HFFc6 (cell line): ENCODE measurements at places on chromosomes 7 and 10.

DNA sequence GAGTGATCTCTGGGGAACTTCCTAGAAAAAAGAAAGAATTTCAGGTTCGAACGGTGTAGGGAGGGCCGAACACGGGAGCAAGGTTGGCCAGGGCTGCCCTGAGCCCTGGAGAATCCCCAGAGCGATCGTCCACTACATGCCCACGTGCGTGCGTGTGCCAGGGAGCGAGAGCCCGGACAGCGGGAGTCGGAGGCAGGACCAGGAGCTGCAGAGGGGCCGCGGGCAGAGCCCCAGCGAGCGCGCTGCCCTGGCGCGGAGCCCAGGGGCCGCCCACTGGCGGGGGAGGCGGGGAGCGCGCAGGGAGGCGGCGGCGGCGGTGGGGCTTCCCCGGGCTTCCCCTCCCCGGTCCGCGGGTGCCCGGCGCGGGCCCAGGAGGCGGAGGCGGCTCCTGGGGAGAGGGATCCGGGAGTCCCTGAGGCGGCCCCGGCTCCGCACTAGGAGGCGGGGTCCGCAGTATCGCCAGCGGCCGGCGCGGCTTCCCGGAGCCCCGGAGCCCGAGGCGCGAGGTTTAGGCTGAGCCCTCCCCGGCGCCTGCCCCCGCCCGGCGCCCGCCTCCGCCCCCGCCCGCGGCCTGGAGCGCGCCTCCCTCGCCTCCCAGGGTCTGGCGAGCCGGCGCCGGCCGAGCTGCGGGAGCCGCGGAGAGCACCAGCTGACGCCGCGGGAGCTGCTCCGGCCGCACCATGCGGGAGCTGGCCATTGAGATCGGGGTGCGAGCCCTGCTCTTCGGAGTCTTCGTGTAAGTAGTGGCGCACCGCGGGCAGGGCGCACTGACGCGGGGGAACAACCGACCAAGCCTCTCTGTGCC, at the start of gene PLPP4:
Gene PLPP4, plus strand, starts transcription at position 602 of the 805 bp plus-strand sequence. Its CDS starts 79 bp downstream, at position 681.
- DNase-seq, result peak; percentile 16

DNA sequence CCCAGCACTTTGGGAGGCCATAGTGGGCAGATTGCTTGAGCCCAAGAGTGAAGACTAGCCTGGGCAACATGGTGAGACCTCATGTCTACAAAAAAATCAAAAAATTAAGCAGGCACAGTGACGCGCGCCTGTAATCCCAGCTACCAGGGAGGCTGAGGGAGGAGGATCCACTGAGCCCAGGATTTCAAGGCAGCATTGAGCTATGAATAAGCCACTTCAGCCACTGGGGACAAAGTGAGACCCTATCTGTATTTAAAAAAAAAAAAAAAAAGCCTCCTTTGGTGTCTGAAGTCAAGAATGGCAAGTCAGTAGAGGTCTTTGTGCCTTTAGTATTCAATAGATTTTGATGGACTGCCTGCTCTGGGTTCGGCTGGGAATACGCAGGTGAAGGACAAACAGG, 85.7 kb downstream of the RALA start:
- no peak for DNase-seq

GRCh38 chr10:17410907-17411306, 43.5 kb downstream of the ST8SIA6 start:
- DNase-seq, result no peak

GRCh38 chr7:105101864-105102263, 87.9 kb downstream of the KMT2E start:
- DNase-seq, result no peak

DNA sequence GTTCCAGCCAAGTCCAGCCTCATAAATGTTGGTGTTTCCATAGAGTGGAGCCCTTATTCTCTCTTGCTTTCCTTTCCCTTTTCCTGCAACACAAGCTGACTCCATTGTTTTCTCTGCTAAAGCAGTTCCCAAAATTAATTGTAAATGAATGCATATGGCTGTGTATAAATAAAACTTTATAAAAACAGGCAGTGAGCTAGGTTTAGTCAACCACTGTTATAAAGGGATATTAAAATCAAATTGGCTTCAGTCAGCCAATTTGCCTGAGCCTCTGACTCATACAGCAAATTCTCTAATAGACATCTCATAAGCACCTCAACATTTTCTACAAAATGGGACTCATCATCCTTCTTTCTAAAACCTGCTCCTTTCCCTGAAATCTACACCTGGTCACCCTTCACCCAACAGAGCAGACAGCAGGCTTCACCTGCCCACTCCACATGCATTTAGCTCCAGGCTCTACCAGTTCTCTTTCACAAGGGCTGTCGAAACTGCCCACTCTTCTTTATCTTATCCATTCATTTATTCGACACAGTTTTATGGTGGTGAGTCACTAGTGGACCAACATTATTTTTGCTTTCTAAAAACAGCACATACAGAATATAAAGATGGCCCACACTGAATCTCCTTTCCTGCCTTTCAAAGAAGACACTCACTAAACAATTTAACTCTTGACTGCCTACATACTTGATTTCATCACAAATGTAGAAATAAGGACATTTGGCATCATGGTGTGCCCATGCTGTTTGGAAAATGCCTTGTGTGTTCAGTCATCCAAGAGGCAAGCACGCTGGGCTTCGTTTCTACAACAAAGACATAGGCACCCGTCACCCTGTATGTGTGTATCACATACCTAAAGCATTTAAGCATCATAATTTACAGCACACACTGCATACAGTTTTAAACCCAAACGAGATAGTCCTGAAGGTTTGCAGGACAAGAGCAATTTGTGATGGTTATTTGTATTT, 74.6 kb upstream of the C7orf33 start:
- no peak for DNase-seq

GRCh38 chr7:151120896-151121295, 34.6 kb downstream of the AGAP3 start:
- no peak for DNase-seq

GRCh38 chr7:4282434-4283223, 399.5 kb upstream of the FOXK1 start:
- DNase-seq, result peak; percentile 1

DNA sequence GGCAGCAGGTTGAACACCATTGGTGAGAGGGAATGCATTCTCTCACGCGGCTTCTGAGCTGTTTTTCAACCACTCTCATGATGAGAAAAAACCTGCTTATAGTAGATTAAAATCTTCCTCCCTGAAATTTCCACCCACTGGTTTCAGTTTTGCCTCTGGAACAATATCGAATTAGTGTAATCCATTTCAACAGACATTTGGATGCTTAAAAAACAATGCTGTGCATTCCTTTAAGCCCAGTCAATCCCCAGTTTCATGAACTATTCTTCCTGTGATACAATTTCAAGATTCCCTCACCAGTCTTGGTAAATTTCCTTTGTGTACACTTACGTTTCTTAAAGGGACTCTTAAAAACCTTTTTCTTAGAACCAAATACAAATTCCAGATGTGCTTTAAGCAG, 89.6 kb downstream of the ITIH5 start:
- DNase-seq, result no peak

DNA sequence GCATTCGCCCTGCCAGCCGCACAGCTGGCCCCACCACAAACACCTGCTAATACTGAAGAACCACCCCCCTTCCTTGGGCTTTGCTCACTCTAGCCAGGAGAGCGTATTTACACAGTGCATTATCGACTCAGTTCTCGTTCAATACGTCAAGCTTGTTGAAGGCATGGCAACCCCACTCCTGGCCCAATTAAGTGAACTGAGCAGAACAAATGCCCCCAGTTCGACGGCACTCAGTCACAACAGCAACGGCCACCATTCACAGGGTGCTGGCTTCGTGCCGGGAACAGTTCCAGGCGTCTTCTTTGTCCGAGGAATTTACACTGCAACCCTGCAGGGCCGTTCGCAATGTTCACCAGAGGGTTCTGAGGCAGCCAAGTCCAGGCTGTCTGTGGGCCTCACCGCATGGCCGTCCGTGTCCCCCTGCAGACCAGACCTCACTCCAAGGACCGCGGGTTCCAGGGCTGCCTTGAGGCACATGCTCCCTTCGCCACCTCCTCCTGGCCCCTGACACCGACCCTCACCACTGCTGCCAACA, 175.3 kb downstream of the DIP2C start:
- DNase-seq, result no peak

- DNase-seq, result no peak
Measured at GRCh38 chr10:121484401-121484800, 113.8 kb downstream of the FGFR2 start.

DNA sequence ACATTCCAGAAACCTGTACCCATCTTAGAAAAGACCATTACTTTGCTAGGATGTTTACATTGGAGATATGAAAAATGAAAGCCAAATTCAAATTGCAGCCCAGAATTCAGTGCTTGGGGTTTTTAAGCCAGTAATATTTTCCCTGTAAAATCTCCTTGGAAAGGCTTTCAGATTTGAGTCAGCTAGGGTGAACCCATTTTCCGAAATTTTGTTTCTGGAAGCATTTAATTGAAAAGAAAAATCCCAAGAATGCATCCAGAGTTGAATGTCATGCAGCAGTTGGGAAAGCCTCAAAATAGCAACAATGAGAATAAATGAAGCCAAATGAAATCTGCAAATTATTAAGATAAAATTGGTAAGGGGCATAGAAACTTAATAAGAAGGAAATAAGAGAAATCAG, 106.4 kb downstream of the BMPER start:
- DNase-seq, result peak; percentile 35

- no peak for DNase-seq
Measured at GRCh38 chr10:18479502-18479901, 171.9 kb downstream of the NSUN6 start.

- peak; percentile 55 for DNase-seq
Measured at GRCh38 chr7:42244828-42245227, 7.8 kb upstream of the GLI3 start.

DNA sequence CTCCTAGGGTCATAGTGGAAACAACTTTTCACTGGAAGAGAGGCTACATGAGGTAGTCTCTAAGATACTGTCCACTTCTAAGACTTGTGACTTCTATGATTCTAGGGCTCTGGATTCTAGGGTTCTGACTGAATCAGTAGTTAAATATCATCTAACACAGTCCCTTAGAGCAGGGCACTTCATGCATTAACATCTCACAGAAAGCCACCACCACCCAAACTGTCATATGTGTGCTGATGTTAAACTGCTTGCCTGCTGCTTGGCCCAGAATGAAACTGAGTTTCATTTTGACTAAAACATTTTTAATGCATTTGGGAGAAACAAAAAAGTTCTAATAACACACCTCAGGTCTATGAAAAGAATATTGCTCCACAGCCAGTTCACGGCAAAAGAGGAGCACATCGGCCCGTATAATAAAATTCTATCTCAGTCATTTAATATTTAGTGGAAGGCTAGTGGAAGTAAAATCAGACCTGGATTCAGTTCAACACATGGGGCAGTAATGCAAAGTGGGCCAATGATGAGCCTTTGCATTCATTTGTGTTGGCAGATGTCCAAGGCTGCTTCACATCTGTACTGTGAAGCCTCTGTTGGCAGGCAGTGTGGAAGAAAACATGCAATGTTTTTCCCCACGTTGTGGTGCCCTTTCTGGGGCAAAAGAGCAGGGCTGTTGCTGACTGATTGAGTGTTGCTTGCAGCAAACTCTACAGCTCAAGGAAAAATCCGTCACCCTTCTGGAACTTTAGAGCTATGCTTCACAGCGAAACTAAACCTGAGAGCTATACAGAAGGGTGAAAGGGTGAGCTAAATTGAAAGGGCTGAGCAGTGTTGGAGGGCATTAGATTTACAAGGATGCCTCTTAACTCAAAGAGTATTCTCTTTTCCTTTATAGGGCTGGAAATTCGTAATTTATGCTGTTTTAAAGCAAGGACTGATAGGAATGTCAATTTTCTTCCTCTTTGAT, 33.5 kb upstream of the AUTS2 start:
- DNase-seq, result no peak

- DNase-seq, result no peak
Measured at GRCh38 chr7:117012284-117012683, 59.0 kb downstream of the ST7 start.

GRCh38 chr10:24884316-24884715, 68.1 kb downstream of the PRTFDC1 start:
- DNase-seq, result no peak

DNA sequence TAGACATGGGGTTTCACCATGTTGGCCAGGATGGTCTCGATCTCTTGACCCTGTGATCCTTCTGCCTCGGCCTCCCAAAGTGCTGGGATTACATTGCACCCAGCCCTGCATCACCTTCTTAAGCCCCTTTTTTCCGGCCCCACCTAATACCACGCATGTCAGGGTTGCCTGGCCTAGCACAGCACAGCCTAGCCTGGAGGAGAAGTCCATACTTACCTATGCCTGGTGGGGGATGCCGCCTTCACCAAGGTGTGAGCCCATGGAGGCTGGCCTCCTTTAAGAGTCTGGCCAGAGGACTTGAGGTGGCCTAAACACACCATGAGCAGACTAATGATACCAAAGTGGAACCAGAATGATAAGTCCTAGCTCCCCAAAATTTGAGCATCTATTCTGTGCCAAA, 22.0 kb upstream of the CUX1 start:
- no peak for DNase-seq

DNA sequence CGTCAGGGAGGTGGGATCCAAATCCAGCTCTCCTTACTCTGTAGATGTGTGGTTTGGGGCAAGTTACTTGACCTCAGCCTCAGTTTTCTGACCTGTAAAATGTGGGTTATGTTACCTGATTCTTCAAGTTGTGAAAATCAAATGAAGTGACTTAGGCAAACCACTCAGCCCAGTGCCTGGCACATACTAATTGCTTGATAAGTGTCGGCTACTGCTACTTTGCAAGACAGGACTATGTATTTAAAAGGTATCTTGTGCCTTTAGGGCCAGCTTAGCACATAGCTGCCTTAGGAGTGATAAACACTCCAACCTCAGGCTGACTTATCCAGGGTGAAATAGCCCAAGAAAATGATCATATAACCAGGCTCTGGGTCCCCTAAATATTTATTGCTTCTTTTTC, 42.9 kb downstream of the GOLGA7B start:
- DNase-seq, result no peak

DNA sequence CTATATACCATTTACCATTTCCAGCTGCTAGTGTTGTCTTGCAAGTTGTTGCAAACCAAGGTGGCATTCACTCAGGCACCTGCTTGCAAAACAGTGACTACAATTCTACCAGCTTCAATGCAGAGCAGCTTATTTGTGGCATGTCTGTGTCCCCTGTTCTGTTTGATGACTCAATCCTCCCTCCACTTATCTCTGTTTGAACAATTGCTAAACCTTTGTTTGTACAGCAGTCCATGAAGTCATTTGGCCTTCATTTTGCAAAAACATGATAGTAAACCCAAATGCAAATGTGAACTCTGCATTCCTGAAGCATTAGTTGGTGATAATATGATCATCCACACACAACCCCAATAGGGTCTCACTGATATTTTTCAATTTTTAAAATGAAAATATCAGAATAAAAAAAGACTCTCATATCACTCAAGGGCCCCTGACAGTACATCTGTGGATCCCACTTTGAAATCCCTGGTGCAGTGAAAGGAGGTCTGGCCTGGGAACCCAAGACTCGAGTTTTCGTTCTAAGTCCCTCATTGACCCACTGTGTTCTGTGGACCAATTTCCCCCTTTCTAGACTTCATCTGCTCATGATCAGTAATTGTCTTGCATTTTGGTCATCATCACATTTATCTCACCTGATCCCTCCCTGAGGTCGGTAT, 425.4 kb downstream of the RPS24 start:
- peak; percentile 61 for DNase-seq

- DNase-seq, result no peak
Measured at GRCh38 chr10:3265088-3265487, 92.5 kb upstream of the PITRM1 start.
